Spinal cord (tissue), 10 donors: ENCODE measurements at places on chromosomes 16 and 17. TPM values are rescaled to one million over a fixed set of nuclear protein-coding genes. Genes with fewer than 3 reads are reported as not detected.

- no peaks in the 10 kb centered on the region for H3K27me3 ChIP-seq
- H3K36me3 ChIP-seq, result peaks cover 42% of the 10 kb centered on the region
- no peak overlapping the region for H3K4me3 ChIP-seq
- H3K4me1 ChIP-seq, result no peaks in the 10 kb centered on the region
- no peak for DNase-seq
Measured at GRCh38 chr16:11893571-11893970, 22.2 kb downstream of the GSPT1 start.

DNA sequence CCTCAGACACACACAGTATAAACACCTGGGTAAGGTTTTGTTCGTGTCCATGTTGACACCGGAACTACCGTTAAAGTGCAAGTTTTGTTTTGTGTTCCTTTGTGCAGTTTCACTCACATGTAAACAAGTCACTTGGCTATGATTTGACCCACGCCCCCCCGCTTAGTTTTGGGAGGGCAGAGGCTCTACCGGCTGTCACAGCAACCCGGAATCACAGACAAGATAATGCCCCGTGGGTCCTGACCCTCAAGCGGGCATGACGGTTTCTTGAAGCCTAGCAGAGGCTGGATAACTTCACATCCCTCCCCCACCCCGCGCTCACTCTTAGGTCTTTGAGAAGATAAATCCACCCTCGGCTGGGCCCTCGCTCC, 1.7 kb downstream of the RASD1 start:
- H3K36me3 ChIP-seq, result peaks cover 24% of the 10 kb centered on the region
- H3K4me3 ChIP-seq, result peak overlapping the region; percentile 41
- DNase-seq, result peak; percentile 4
- peaks cover 42% of the 10 kb centered on the region for H3K4me1 ChIP-seq

Gene SLFN12
- total RNA-seq, result 16.8 TPM

DNA sequence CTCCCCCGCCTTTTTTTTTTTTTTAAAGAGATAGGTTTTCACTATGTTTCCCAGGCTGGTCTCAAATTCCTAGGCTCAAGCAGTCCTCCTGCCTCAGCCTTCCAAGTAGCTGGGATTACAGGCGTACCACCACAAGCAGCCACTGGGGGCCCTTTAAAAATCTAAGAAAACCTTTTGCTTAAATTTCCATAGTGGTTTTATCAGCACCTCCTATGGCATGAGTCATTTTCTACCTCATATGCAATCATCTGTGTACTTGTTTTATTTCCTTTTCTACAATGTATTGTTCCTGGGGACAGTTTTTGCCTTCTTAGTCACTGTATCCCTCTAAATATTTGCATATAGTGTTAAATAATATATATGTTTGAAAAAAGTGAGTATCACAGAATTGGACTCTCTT, 29.2 kb downstream of the GNA13 start:
- DNase-seq, result no peak
- no peak overlapping the region for H3K4me3 ChIP-seq
- peaks cover 5% of the 10 kb centered on the region for H3K4me1 ChIP-seq
- no peaks in the 10 kb centered on the region for H3K27me3 ChIP-seq
- peaks cover 2% of the 10 kb centered on the region for H3K36me3 ChIP-seq
- no peak overlapping the region for H3K27ac ChIP-seq

DNA sequence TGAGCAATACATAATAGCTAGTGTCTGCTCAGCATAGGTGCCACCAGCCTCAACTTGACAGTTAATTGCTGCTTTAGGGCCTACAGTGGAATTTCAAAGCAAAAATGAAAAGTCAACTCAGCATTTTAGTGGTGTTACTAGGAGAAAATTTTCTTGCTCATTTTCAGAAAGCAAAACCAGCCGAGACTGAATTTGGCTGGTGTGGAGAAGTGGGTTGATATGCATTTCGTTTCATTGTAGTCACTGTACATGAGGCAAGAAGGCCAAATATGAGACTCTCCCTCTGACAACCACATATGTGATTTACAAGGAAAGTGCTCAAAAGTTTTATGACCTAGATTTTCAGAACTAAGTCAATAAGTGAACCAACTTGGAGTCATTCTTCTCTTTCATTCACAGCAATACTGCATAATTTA, 54.0 kb downstream of the DUSP14 start:
- H3K4me3 ChIP-seq, result no peak overlapping the region
- peaks cover 26% of the 10 kb centered on the region for H3K36me3 ChIP-seq
- H3K27me3 ChIP-seq, result no peaks in the 10 kb centered on the region
- H3K4me1 ChIP-seq, result no peaks in the 10 kb centered on the region
- H3K27ac ChIP-seq, result no peak overlapping the region

Gene CDR2L
- 7.3 TPM for total RNA-seq

Gene SLX1A
- total RNA-seq, result 24.0 TPM

Gene TMC8
- 2.2 TPM for total RNA-seq

- no peak for DNase-seq
- H3K27me3 ChIP-seq, result peaks cover 7% of the 10 kb centered on the region
- H3K36me3 ChIP-seq, result no peaks in the 10 kb centered on the region
Measured at GRCh38 chr16:79509906-79510305, 90.6 kb downstream of the MAF start.
